ENCODE measurements at places on chromosomes 3 and 15.
A peak's percentile ranks its signal among the peaks of the same experiment; 100 is the strongest.

- no peaks in the 10 kb centered on the region for H3K4me1 ChIP-seq
- H3K27me3 ChIP-seq = no peaks in the 10 kb centered on the region
- no peak overlapping the region for H3K4me3 ChIP-seq
- H3K36me3 ChIP-seq = no peaks in the 10 kb centered on the region
- no peak overlapping the region for H3K27ac ChIP-seq
- DNase-seq = no peak
Observed at GRCh38 chr3:45355351-45355750, 33.0 kb upstream of the LARS2 start.

GRCh38 chr3:27939940-27940339 is 217.8 kb upstream of the EOMES start:
- H3K27ac ChIP-seq = no peak overlapping the region
- no peaks in the 10 kb centered on the region for H3K36me3 ChIP-seq
- DNase-seq = no peak
- H3K27me3 ChIP-seq = no peaks in the 10 kb centered on the region
- H3K4me3 ChIP-seq = no peak overlapping the region

GRCh38 chr15:39585389-39585841 is 4.5 kb downstream of the THBS1 start:
- H3K27me3 ChIP-seq = no peaks in the 10 kb centered on the region
- no peak overlapping the region for H3K4me3 ChIP-seq
- H3K4me1 ChIP-seq = peaks cover 9% of the 10 kb centered on the region

DNA sequence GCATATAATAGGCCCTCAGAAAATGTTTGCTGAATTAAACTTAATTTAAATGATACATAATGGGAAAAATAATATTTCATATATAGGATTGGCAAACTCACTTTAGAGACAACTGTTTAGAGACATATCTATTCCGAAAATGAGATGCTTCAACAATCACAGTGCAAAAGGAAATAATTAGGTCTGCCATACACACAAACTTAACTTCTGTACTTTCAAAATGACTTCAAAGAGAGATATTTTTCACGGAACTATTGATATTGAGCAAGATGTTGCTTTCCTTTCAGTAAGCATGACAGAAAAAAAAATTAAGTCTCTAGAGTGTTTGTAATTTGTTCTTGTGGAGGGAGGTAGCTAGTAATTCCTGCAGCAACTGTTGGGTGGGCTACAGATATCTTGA is 769.5 kb downstream of the TUSC7 start:
- H3K4me1 ChIP-seq = no peaks in the 10 kb centered on the region
- no peak overlapping the region for H3K4me3 ChIP-seq
- no peaks in the 10 kb centered on the region for H3K36me3 ChIP-seq
- no peak for DNase-seq

DNA sequence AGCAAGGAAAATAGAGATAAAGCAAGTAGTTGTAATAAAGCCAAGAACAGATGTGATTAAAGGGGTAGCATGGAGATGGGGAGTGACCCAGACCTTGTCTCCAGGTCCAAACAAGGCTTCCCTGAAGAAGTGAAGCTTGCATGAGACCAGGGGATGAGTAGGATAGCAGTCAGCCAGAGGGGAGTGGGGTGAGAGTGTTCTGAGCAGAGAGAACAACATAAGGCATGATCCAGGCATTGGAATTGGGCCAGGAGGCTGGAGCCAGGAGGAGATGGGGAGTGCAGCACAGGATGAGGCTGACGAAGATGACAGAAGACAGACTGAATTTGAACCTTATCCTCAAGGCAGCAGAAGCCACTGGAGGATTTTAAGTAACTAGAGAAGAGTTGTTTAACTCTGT is 7.2 kb downstream of the TMOD2 start:
- no peaks in the 10 kb centered on the region for H3K4me1 ChIP-seq
- no peak overlapping the region for H3K4me3 ChIP-seq
- no peak overlapping the region for H3K27ac ChIP-seq
- no peaks in the 10 kb centered on the region for H3K36me3 ChIP-seq
- no peak for DNase-seq
- H3K27me3 ChIP-seq = no peaks in the 10 kb centered on the region

DNA sequence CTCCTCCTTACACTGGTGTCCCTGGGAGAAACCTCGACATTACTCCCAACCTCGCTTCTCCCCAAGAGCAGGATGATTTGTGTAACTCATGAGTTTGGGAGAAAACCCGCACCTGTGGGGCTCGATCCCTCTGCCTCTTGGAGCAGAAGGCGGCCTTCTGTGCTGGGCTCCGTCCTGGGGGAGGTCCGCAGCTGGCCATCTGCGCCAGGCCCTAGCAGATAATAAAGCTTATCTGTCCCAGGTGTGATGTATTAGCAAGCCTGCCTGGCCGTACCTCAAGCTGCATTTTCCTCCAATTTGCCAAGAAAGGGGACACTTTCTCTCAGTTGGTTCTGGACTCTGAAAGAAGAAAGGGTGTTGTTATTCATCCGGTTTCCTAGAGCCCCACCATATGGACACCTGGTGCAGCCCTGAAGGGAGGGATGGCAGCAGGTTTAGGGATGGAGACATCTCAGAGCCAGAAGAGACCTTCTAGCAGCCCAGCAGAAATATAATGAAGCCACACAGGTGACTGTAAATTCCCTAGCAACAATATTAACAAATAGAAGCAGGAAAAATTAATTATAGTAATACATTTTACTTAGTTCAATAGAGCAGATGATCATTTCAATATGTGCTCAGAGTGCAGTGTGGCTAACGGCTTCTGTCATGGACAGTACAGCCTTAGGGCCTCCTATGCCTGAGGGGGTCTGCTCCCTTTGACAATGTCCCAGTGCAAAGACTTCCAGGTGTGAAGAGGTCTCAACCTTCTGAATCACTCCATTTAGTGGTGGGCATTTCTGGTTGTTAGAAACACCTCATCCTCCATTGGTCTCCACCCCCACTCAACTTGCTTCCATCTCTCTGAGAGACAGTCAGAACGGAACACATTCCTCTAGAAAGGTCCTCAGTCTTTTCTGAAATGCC is 94.8 kb downstream of the CPN2 start:
- no peak for DNase-seq
- H3K4me1 ChIP-seq = no peaks in the 10 kb centered on the region

- H3K27me3 ChIP-seq = no peaks in the 10 kb centered on the region
- no peaks in the 10 kb centered on the region for H3K4me1 ChIP-seq
- H3K27ac ChIP-seq = no peak overlapping the region
Observed at GRCh38 chr3:115761927-115762305, 138.6 kb downstream of the GAP43 start.

DNA sequence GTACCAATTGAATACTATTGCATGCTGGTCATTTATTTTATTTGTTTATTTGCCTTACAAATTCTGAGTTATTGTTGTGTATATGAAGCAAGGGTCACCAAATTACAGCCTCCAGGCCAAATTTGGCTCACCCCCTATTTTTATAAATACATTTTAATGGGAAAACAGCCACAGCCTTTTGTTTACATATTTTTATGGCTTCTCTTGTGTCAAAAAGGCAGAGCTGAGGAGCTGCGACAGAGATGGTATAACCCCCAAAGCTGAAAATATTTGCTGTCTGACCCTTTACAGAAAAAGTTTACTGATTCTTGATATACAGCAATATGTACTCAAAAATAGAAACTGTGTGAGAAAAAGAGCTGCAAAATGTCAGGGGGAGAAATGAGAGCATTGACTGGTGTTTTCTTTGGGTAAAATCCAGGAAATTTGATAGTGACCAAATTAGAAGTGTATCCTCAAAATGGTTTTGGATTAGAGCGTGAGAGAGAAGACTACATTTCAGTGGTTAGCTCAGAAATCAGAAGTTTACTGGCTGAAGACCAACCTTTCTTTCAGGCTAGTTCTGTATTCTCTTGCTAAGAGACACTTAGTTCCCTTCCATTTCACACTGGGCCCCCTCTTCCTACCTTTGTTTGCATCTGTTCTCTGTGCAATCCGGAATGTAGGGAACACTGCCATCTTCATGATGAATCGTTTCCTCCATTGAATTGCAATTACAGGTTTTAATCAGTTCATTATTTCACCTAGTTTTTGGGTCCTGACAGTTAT is 757.8 kb downstream of the AGBL1 start:
- H3K27me3 ChIP-seq = no peaks in the 10 kb centered on the region
- H3K27ac ChIP-seq = no peak overlapping the region
- H3K4me1 ChIP-seq = no peaks in the 10 kb centered on the region
- no peak overlapping the region for H3K4me3 ChIP-seq
- DNase-seq = no peak

DNA sequence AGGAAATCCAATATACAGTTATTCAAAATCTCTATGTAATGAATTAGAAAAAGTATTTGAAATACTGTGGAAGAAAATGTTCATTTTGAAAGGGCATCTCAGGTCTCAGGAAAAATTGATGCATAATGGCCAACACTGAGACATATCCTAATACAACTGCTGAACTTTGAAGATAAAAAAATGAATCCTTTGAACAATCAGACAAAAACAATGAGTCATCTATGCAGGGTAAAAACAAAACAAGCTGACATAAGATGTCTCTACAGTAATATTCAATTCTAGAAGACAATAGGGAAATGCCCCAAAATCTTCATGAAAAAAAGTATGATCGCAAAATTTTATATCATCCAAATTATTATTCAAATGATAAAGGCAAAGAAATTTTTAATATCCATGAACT is 34.0 kb upstream of the ZNF280D start:
- H3K27ac ChIP-seq = no peak overlapping the region
- H3K4me3 ChIP-seq = no peak overlapping the region
- no peak for DNase-seq
- H3K4me1 ChIP-seq = peaks cover 9% of the 10 kb centered on the region
- H3K27me3 ChIP-seq = no peaks in the 10 kb centered on the region

DNA sequence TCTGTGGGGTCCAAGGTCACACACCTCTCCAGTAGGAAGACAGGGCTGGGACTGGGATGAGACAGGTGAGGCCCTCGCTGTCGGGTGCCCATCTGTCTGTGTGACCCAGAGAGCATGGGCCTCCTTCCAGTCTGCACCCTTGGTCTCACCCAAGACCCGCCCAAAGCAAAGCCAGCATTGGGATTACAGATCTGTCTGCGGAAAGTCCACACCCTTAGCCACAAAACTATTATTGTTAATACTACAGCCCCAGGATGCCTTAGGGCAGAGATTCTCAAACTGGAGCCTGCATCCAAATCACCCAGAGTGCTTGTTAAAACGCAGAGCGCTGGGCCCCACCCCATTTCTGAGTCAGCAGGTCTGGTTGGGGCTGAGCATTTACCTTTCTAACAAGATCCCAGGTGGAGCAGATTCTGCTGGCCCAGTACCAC is 58.5 kb upstream of the ZNF148 start:
- no peaks in the 10 kb centered on the region for H3K36me3 ChIP-seq
- H3K4me3 ChIP-seq = no peak overlapping the region
- no peak for DNase-seq
- no peaks in the 10 kb centered on the region for H3K27me3 ChIP-seq

DNA sequence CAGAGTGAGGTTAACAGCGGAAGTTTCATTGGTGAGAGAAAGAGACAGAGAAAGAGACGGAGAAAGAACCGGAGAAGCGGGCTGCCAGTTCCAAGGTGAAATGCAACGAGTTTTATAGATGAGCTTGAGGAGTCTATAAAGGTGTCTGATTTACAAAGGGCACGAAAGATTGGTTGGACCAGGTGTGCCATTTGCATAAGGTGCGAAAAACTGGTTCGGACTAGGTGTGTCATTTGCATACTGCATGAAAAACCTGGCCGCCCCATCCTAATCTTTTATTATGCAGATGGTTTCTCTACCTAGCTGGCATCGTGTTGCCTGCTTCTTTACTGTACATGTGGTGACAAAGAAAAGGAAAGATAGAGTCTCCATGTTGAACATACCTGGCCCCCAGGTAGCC is 253.8 kb upstream of the IGF1R start:
- H3K36me3 ChIP-seq = no peaks in the 10 kb centered on the region
- H3K27ac ChIP-seq = no peak overlapping the region
- DNase-seq = no peak
- H3K27me3 ChIP-seq = no peaks in the 10 kb centered on the region
- H3K4me1 ChIP-seq = no peaks in the 10 kb centered on the region

- H3K4me3 ChIP-seq = no peak overlapping the region
- H3K4me1 ChIP-seq = peaks cover 3% of the 10 kb centered on the region
- H3K36me3 ChIP-seq = no peaks in the 10 kb centered on the region
- peak; percentile 11 for DNase-seq
- no peak overlapping the region for H3K27ac ChIP-seq
- no peaks in the 10 kb centered on the region for H3K27me3 ChIP-seq
Observed at GRCh38 chr3:190585805-190586630, 72.1 kb downstream of the IL1RAP start.

- H3K27me3 ChIP-seq = no peaks in the 10 kb centered on the region
- no peaks in the 10 kb centered on the region for H3K36me3 ChIP-seq
- no peak for DNase-seq
- peaks cover 10% of the 10 kb centered on the region for H3K4me1 ChIP-seq
Observed at GRCh38 chr3:29731050-29731449, 450.2 kb downstream of the RBMS3 start.

DNA sequence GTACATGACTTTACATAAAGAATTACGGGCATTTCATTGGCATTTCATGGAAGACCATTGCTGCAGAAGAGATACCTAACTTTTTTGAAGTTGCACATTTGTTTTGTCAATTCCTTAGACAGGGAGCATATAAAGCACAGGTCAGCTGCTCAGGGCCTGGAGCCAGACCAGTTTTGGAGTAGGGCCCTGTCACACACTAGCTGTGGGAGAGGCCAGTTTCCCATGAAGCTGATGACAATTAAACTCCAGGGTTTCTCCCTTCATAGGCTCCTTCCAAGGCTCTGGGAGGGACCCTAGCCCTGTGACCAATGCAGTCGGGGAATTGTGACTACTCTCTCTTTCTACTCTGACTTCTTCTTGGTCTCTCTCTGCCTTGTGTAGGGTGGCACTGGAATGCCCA is 107.3 kb upstream of the SELENOK start:
- no peaks in the 10 kb centered on the region for H3K36me3 ChIP-seq
- no peaks in the 10 kb centered on the region for H3K27me3 ChIP-seq
- H3K27ac ChIP-seq = no peak overlapping the region
- peaks cover 52% of the 10 kb centered on the region for H3K4me1 ChIP-seq
- no peak overlapping the region for H3K4me3 ChIP-seq
- DNase-seq = no peak

- no peaks in the 10 kb centered on the region for H3K4me1 ChIP-seq
- H3K4me3 ChIP-seq = no peak overlapping the region
- no peak overlapping the region for H3K27ac ChIP-seq
- no peaks in the 10 kb centered on the region for H3K27me3 ChIP-seq
- no peaks in the 10 kb centered on the region for H3K36me3 ChIP-seq
Observed at GRCh38 chr3:193743702-193744047, 150.7 kb downstream of the OPA1 start.

GRCh38 chr3:126106336-126107202 is 22.6 kb upstream of the SLC41A3 start:
- H3K27me3 ChIP-seq = no peaks in the 10 kb centered on the region
- DNase-seq = no peak
- H3K4me3 ChIP-seq = no peak overlapping the region
- H3K36me3 ChIP-seq = peaks cover 19% of the 10 kb centered on the region

DNA sequence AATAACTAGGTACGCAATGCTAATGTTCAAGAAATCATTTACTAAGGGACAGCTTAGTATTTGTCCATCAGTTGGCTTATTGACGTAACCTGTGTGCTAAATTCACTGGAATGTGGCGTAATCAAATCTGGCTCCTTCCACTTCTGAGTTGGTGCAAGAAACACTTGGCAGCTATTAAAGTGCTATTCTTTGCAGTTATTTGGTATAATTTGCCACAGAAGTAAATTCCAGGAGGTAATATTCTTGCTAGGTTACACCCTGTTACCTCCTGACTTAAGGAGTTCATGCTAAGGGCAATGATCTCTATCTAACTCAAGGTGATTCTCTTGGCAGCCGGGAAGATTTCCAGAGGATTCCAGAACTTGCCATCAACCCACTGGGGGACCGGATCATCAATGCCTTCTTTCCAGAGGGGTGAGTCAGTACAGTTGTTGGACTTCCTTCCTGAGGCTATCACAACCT is 25.5 kb downstream of the CHP1 start:
- H3K27ac ChIP-seq = no peak overlapping the region
- no peaks in the 10 kb centered on the region for H3K4me1 ChIP-seq
- no peak for DNase-seq
- H3K27me3 ChIP-seq = no peaks in the 10 kb centered on the region

Data from thoracic aorta (tissue), 2 donors.